ENCODE measurements at places on chromosomes 3 and 15.
A peak's percentile ranks its signal among the peaks of the same experiment; 100 is the strongest.

DNA sequence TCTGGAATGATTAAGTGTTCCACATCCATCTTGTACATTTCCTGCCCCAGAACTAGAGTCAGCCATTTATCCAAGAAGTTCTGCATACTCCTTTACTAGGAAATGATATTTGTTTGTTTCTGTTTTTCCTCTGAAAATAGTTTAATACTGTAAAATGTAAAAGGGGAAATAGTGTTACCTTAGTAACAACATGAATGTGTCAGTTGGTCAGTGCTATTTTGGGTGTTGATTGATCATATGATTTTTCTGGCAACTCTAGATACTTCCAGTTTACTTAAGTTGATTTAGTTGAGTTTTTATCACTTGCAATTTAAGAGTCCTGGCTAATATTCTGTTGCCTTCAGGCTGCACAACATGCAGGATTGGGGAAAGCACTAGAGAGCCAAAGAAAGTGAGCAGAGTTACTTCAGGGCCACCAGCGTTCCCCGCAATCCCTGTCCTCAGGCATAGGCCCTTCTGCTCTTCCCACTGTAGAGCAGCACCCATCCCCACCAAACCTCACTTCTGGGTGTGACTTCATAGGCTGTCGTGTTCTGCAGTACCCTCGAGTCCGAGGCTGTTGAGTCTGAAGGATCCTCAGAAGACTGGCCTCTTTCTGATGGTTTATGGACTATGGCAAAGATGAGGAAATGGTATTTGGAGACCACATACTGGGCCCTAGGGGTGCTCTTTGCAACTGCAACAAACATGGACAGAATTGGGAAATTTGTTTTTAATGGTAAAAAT lies 69.0 kb downstream of the CHD2 start:
- no peak for DNase-seq

- no peak for DNase-seq
Observed at GRCh38 chr3:150469031-150469930, 61.2 kb downstream of the TSC22D2 start.

GRCh38 chr3:44284949-44285348 lies 43.3 kb downstream of the TOPAZ1 start:
- no peak for DNase-seq

DNA sequence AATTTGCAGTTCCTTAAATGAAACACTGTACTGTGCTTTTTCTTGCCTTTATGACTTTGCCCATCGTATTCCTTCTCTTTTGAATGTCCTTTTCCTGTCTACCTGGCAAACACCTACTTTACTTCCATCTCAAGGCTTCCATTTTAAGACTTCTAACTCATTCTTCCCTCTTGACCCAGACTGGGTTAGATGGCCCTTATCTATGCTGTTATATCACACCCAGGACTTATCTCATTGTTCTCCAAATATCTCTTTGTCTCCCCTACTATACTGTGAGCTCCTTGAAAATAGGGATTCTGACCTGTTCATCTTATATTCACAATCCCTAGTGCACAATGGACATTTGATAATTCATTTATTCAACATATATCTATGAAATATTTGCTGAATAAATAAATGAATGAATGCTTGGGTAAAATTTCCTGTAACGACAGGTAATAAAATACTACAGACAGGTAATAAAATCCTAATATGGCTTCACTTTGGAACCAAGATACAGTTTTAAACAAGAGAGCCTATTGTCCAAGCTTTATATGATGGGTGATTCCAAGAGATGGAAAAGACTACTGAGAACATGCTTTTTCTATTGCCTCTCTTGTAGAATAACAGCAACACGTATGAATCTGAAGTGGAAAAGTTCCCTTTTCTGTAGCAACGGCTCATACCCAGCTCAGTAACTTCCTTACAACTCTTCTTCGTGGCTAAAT lies 22.7 kb downstream of the EFL1 start:
- no peak for DNase-seq

DNA sequence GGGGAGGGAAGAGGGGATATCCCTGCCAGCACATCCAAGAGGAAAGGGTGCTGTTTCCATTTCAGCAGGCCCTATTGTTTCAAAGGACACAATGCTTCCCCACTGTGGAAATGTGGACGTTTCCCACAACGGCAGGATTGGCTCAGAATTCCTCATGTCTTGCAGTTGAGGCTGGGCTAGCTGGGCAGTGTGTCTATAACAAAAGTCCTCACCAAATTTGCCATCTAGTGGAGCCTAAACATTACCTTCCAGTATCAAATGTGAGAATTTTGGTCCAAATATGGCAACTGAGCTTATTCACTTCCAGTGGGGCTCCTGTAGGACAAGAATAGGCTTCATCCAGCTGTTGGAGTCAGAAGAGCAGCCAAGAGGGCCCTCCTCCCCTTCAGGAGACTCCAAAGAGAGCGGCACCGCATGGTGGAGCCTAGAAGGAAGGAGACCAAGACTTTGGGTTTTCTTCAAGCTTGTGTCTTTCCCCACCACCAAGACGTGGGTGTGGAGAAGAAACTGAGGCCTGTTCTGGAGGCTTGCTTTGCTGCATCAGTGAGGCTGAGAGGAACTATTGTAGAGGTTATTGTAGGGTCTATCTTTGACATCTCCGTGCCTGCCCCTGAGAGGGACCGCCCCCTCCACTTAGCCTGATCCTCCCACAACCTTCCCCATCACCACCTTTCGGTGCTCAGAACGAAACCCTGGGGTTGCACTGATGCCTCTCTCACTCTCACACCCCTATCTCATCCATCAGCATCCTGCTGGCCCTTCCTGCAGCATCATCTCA lies 45.3 kb upstream of the SLCO2A1 start:
- DNase-seq = no peak

DNA sequence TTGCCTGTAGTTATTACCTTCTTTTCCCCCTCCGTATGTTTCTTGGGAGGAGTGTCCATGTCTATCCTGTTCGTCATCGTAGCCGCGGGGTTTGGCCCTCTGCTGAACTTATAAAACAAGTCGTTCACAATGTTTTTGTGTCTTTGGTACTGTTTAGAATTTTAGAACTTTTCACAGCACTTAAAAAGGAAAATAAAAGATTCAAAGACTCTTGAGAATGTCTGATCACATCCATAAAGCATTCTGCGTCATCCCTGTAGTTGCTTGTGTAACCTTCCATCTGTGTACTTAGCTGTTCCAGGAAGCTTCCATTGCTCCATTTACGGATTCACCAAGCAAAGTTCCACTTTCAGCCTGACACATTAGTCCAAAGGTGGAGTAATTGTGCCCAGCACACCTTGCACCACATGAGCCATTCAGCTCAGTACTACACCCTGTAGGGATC lies 677.1 kb upstream of the NR2F2 start:
- DNase-seq = no peak

DNA sequence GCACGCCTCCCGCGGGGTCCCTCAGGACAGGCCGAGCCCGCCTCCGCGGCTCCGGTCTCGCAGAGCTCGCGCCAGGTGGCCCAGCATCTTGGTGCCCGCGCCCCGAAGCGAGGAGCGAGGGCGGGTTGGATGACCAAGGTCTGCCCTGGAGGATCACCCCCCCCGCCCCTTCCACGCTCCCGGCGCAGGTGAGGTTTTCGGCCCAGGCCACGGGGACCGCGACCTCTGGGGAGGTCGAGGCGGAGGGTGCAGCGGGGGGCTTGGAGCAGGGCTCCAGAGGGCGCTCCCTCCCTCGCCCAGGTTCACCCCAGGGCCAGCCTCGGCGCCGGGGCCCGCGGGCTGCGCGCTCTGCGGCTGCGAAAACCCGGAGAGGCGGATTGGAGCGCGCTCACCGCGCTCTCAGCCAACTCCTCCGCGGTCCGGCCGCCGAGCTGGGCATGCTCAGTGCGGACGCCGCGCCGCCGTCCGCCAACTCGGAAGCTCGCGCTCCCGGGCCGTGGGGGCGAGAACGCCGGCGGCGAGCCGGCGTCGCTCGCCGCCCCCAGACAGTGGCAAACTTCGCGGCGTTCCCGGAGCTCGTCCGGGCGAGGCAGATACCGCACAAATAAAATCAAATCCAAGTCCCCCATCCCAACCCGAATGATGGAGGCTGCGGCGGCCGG lies at the start of gene MED12L:
Gene MED12L (plus strand): TSS at position 438 of the 662 bp plus-strand sequence. CDS start 1,263 bp downstream, outside the sequence.
- peak; percentile 83 for DNase-seq

DNA sequence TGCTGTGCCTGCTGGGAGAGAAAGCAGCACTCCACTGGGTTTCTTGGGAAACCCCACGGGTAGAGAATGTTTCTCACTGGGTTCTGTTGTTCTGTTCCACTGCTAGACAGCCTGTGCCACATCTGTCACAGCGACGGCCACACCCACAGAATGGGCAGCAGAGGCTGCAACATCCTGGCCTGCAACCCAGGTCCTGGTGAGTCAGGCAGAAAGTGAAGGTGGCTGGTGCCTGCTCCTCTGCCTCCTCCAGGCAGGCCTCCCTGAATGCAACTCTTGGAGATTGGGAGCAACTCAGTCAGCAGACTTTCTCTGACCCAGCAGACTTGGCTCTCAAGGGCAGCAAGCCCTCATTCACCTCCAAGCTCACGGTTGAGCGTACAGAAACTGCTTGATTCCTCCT lies 13.0 kb downstream of the C3orf18 start:
- no peak for DNase-seq

DNA sequence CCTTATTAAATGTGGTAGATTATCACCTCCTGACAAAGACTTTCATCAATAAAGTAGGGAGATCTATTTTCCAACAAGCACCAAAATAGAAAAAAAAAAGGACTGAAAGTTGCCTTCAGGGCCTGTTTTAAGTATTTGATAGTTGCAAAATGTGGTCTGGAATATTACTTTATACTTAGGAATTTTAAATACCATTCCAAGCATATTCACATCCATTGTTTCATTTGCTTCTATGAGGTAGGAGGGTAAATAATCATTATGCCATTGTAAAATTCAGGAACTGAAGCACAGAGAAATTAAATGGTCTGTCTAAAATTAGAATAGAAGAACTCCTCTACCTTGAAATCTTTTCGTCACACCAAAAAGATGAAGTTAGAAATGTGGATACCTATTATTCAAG lies 110.0 kb downstream of the TMCC1 start:
- no peak for DNase-seq

DNA sequence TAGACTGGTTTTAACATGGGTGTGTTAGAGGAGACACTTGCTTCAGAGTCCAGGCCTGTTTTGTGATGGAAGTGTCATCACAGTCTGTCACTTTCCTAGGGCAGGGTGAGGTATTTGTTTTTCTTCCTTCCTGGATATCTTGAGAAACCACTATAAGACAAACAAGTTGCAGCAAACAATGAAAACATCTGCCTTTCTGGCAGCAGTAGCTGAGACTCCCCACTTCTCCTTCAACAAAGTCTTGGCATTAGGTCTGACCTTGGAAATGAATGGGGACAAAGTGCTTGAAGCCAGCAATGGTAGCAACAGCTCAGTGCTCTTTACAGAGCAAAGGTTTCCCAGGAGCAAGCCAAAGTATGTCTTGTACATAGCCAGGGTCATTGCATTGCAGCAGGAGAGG lies 64.6 kb downstream of the CD200 start:
- DNase-seq = no peak

DNA sequence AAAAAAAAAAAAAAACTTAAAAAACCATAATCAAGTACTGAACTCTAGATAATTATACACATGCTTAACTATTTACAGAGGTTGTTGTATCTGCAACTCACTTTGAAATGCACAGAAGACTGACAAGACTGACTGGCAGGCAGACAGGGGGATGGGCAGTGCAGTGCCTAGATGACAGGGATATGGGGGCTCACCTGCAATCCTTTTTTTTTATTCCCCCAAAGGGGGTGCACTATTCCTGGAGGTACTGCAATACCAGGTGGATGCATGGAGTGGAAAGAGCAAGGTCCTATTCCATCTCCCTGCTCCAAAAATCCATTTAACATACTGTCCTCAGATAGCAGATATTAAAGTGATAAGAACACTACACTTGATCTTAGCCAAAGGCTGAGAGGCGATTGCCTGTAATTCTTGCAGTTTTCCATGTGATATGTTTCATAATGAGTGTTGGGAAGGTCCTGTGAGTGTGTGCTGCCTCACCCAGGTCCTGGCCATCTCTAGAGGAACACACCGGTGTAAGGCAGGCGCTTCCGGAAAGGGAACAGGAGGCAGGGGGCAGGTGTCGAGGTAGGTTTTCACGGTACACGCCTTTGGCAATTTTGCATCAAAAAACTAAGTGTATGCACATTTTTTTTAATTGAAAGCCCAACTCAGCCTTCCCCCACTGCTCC lies 22.7 kb downstream of the SEC61A1 start:
- DNase-seq = no peak

GRCh38 chr3:23202203-23202920 lies 765 bp upstream of the UBE2E2 start:
- no peak for DNase-seq

GRCh38 chr3:196219970-196220311 lies 3.6 kb downstream of the SLC51A start:
- no peak for DNase-seq

- DNase-seq = no peak
Observed at GRCh38 chr3:43512754-43513404, 108.9 kb downstream of the ANO10 start.

- no peak for DNase-seq
Observed at GRCh38 chr3:17585394-17586325, 156.8 kb downstream of the TBC1D5 start.

- DNase-seq = no peak
Observed at GRCh38 chr3:186653984-186654383, 11.8 kb upstream of the HRG start.

DNA sequence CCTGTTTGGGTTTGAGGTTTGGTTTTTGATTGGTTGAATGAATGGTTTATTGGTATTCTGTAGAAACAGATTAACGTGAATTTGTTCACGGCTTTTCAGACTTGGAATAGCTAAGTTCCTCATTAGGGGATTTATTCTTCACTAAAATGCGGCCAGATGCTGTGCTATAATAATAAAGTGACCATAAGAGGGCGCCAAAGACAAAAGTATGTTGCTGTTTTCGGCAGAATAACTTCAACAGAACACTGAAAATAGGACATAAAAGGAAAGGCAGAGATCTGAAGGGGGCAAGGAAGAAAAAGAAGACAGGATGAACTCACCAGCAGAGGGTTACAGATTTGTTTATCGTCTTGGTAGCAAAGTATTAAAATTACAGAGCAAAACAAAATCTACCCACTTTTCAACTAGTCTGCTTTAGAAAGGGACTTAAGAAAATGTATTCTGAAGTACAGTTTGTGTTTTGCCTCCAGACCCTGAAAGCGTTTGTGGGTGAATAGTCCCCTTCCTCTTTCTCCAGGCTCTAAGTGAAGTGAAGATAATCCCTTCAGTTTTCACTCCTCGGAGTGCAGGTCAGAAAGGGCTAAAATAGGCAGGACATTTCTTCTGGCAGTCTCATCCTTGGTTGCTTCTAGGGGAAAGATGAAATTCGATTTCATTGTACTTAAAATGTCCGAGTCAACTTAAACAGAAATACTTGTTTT lies 147.6 kb downstream of the IL20RB start:
- DNase-seq = no peak

GRCh38 chr3:152968388-152969024 lies 133.6 kb downstream of the P2RY1 start:
- DNase-seq = no peak

GRCh38 chr3:195221876-195222617 lies 48.9 kb downstream of the XXYLT1 start:
- no peak for DNase-seq

GRCh38 chr3:41075975-41076374 lies 123.3 kb upstream of the CTNNB1 start:
- peak; percentile 65 for DNase-seq

All from Right ventricle myocardium superior (tissue), 1 donor.